Body of pancreas (tissue), 4 donors: ENCODE measurements at places on chromosomes 5 and 9. TPM values are rescaled to one million over a fixed set of nuclear protein-coding genes. Genes with fewer than 3 reads are reported as not detected.
A peak's percentile ranks its signal among the peaks of the same experiment; 100 is the strongest.

DNA sequence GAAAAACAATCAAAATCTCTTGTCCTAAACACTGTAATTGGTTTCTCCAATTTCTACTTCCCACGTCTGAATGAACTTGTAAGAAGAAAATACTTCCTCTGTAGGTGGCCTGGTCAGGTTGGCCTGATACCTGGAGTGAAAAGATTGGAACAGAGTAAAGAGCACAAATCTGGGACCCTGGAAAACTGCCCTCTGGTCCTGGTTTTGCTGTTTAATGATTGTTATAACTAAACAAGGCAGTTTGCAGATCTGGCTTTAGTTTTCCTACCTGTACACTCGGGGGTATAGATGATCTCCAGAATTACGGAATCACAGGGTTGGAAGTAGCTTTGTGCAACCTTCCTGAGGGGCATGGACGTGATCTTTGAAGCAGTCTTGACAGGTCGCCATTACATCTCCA lies 67.6 kb downstream of the ZSWIM6 start:
- no peaks in the 10 kb centered on the region for H3K27me3 ChIP-seq
- no peak overlapping the region for H3K27ac ChIP-seq
- no peaks in the 10 kb centered on the region for H3K36me3 ChIP-seq
- no peak for DNase-seq

GRCh38 chr9:32928145-32928763 lies 73.2 kb downstream of the APTX start:
- no peaks in the 10 kb centered on the region for H3K4me1 ChIP-seq
- H3K27ac ChIP-seq = no peak overlapping the region
- H3K27me3 ChIP-seq = no peaks in the 10 kb centered on the region
- no peak for DNase-seq
- H3K4me3 ChIP-seq = no peak overlapping the region
- H3K36me3 ChIP-seq = no peaks in the 10 kb centered on the region

DNA sequence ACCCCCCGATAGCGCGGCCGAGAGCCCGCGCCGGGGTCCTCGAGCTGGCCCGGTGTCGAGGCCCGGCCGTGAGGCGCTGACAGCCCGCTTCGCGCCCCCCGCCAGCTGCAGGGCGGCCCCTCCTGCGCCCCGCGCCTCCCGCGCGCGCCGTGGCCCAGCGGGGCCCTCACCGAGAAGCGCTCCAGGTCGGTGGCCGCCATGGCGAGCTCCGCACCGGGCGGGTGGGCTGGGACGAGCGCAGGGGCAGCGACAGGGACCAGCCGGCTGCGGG lies 166 bp downstream of the SEPTIN8 start:
- no peaks in the 10 kb centered on the region for H3K27me3 ChIP-seq
- H3K4me3 ChIP-seq = peak overlapping the region; percentile 41

GRCh38 chr5:102764381-102765004 lies 9.4 kb downstream of the PAM start:
- H3K27me3 ChIP-seq = no peaks in the 10 kb centered on the region
- H3K4me3 ChIP-seq = no peak overlapping the region
- DNase-seq = no peak
- H3K36me3 ChIP-seq = no peaks in the 10 kb centered on the region

DNA sequence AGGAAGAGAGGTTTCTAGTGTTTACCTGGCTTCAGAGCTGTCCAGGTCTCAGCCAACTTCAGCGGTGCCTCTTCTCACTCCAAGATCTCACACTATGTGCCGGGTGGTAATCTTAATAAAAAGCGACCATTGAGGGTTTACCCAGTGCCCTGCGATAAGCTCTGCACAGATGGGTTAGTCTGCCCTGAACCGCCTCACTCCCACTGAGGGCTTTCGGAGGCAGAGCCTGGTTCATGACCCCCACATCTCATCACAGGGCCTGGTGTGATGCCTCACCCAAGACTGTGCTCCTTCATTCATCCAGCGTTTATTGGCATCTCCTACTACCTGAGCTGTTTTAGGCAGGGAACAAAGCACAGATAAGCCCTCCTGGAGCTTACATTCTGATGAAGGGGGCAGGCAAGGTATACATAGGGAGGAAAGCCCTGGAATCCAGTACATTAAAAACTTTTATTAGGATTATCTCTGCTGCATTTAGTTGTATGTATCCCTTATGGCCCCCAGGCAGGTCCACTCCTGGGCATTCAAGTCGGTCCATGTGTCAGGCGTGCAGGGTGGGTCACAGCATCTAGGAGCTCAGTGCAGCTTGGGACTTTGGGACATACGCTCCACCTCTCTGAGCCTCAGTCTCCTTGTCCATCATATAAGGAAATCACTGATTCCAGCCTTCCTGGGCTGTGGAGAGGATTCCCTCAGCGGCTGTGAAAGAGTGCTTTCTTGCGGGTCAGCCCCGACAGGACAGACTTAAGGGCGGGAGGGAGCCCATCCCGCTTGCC lies 613 bp upstream of the COL15A1 start:
- H3K36me3 ChIP-seq = no peaks in the 10 kb centered on the region
- H3K27ac ChIP-seq = peak overlapping the region; percentile 38
- peaks cover 19% of the 10 kb centered on the region for H3K4me1 ChIP-seq
- no peak for DNase-seq

DNA sequence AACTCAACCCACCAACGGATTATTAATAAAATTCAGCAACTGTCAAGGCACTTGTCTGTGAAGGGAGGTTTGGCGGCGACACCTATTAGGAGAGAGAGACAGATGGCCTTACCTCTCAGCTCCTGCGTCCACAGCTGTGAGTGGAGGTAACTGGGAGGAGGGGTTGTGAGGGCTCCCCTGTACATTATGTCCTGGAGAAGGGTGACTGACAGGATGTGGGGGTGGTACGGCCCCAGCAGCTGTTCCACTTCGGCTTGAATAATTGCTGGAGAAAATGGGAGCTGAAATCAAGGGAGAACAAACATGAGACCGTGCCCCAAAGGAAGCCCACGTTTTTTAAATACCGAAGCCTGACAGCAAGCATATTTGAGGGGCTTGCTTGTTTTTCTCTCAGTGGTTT lies 353.5 kb upstream of the RFX3 start:
- H3K36me3 ChIP-seq = no peaks in the 10 kb centered on the region
- no peaks in the 10 kb centered on the region for H3K27me3 ChIP-seq
- no peak overlapping the region for H3K4me3 ChIP-seq
- H3K4me1 ChIP-seq = peaks cover 3% of the 10 kb centered on the region
- peak overlapping the region; percentile 56 for H3K27ac ChIP-seq

- H3K27me3 ChIP-seq = no peaks in the 10 kb centered on the region
- H3K36me3 ChIP-seq = no peaks in the 10 kb centered on the region
- no peak overlapping the region for H3K4me3 ChIP-seq
- peaks cover 14% of the 10 kb centered on the region for H3K4me1 ChIP-seq
- peak; percentile 68 for DNase-seq
Measured at GRCh38 chr9:68690088-68690487, 15.0 kb upstream of the PIP5K1B start.

- H3K27me3 ChIP-seq = no peaks in the 10 kb centered on the region
- H3K4me1 ChIP-seq = no peaks in the 10 kb centered on the region
- no peak for DNase-seq
Measured at GRCh38 chr9:79220666-79221065, 351.1 kb upstream of the TLE4 start.

GRCh38 chr5:123460296-123460729 lies 37.1 kb upstream of the CEP120 start:
- no peak overlapping the region for H3K27ac ChIP-seq
- no peaks in the 10 kb centered on the region for H3K27me3 ChIP-seq
- no peak overlapping the region for H3K4me3 ChIP-seq
- DNase-seq = peak; percentile 31
- H3K36me3 ChIP-seq = no peaks in the 10 kb centered on the region

DNA sequence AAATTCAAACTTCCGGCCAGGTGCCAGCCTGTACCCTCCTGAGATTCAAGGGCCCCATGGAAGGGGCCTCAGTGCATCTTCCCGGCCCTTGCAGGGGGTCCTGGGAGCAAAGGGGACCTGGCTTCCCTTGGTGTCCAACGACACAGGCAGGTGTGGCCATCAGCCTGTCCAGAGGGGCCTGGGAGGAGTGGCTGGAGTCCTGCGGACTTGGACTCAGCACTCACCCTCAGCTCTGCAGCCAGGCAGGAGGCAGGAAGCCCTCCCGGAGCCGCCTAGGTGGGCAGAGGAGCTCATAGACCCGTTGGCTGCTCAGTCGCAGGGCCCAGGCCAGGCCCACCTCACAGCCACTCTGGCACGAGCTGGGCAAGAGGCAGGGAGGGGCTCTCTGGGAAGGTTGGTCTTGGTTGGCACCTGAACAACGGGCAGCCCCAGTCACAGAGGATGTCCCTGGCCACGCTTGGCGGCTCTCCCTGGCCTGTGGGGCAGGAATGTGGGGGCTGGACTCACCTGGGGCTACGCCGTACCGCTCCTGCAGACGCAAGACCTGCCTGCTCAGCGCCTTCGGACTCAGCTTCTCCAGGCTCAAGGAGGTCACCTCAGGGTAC lies 53.8 kb upstream of the NRARP start:
- H3K36me3 ChIP-seq = no peaks in the 10 kb centered on the region
- H3K4me1 ChIP-seq = no peaks in the 10 kb centered on the region
- H3K27me3 ChIP-seq = no peaks in the 10 kb centered on the region
- H3K4me3 ChIP-seq = no peak overlapping the region
- no peak overlapping the region for H3K27ac ChIP-seq
- DNase-seq = no peak

The IL3 gene
- total RNA-seq = not detected

The HAVCR2 gene
- total RNA-seq = 12.2 TPM

The DBH gene
- not detected for total RNA-seq
